Stimulated activated CD4-positive, alpha-beta T cell treated with anti-CD3 and anti-CD28 coated beads, Interleukin-1b, Interleukin-23, amount 100 ng/mL, for 24 hours (primary cell): ENCODE measurements at places on chromosomes 2 and 18.
A peak's percentile ranks its signal among the peaks of the same experiment; 100 is the strongest.

DNA sequence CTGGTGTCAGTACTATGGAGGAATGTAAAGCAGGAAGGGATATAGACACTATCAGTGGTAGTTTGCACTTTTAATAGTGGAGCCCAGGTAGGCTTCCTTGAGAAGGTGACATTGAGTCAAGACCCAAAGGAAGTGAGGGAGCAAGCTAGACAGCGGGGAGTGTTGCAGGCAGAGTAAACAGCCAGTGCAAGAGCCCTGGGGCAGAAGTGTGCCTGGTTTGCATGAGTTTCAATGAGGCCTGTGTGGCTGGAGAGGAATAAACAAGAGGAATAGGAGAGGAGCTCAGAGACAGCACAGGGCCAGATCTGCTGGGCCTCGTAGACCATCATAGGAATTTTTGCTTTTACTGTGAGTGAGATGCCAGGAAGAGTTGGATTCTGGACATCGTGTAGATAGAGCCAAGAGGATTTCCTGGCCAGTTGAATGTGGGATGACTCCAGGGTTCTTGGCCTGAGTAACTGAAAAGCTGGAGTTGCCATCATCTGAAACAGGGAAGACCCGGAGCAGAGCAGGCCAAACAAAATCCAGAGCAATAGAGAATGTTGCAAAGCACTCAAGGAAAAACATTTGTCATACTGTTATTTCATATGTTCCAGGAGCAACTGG lies 102.5 kb downstream of the SP3 start:
- DNase-seq: no peak

- no peak for DNase-seq
Observed at GRCh38 chr2:180003073-180003472, 4.0 kb downstream of the CWC22 start.

GRCh38 chr2:72892506-72893173 lies 5.4 kb downstream of the SPR start:
- peak; percentile 42 for DNase-seq

DNA sequence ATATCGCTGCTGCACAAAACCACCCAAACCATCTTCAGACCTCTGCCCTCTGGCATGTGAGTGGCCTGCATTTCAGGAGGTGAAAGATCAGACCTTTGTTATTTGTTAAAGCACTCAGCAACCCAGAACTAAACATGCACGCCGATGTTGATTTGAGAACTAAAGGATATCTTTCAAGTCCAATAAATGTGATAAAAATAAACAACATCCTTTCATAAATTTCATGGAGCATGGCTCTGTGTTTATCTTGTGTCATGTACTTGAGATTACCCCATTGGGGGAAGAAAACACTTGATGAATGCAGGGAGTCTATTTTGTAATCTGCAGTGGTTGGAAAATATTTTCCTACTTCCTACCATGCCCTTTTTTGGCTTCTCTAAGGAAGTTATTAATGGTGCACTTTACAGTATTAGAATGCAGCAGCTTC lies 70.8 kb upstream of the GATA6 start:
- DNase-seq: no peak

DNA sequence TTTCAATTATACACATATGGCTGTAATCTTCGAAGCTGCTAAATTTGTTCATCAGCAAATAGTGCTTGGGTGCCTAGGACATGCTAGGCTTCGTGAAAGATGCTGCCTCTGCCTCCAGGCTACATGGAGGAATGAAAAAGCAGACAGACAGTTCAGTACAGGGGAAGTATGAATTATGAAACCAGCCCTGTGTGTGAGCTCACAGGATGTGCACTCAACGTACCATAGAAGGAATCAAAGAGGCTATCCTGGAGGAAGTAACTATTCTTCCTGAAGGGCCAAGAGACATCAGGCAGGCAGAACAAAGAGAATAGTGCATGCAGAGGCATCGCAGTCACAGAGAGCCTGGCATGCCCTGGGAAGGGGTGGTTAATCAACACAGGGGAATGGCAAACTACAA lies 61.4 kb downstream of the DYM start:
- DNase-seq: no peak

- DNase-seq: no peak
Observed at GRCh38 chr18:22926454-22926853, 6.7 kb upstream of the RBBP8 start.
